ENCODE measurements at places on chromosomes 12 and 14.
A peak's percentile ranks its signal among the peaks of the same experiment; 100 is the strongest.

- DNase-seq = no peak
Observed at GRCh38 chr14:39974036-39974435, 541.8 kb upstream of the FBXO33 start.

GRCh38 chr12:116599285-116600136 lies 40.3 kb downstream of the MAP1LC3B2 start:
- peak; percentile 89 for DNase-seq

GRCh38 chr14:99892406-99892805 lies 99.2 kb downstream of the EML1 start:
- DNase-seq = no peak

DNA sequence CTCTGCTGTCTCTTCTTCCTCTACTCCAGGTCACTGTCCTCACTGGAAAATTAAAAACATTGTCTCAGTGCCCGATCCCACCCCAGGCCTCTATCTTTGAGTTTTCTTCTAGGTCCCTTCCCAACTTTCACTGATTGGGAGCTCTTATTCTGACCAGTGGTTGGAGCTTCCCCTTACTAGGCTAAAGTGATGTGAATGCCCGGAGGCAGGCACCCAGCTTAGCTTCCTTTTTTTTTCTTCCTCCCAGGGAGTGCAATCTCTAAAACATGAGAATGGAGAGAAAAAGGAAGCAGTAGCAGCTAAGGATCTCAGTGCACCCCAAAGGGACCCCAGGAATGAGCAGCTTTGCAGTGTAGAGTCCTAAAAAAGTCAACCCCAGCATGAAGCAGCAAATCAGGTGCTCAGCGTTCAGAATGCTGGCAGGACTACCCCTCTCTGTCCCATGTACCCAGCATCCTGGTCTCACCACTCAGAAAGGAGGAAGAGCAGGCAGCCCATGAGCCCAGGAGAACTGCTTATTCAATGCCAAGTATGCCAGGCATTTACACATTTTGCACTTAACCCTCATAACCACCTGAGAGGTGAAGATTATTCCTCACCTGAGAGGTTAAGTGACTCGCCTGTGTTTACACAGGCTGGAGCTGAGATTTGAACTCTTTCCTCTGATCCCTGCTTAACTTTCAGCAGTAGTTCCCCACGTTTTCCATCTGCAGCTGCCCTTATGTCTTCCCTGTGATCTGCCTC lies 146.2 kb upstream of the PWP1 start:
- DNase-seq = no peak

- DNase-seq = no peak
Observed at GRCh38 chr12:31317471-31318395, 8.2 kb downstream of the SINHCAF start.

DNA sequence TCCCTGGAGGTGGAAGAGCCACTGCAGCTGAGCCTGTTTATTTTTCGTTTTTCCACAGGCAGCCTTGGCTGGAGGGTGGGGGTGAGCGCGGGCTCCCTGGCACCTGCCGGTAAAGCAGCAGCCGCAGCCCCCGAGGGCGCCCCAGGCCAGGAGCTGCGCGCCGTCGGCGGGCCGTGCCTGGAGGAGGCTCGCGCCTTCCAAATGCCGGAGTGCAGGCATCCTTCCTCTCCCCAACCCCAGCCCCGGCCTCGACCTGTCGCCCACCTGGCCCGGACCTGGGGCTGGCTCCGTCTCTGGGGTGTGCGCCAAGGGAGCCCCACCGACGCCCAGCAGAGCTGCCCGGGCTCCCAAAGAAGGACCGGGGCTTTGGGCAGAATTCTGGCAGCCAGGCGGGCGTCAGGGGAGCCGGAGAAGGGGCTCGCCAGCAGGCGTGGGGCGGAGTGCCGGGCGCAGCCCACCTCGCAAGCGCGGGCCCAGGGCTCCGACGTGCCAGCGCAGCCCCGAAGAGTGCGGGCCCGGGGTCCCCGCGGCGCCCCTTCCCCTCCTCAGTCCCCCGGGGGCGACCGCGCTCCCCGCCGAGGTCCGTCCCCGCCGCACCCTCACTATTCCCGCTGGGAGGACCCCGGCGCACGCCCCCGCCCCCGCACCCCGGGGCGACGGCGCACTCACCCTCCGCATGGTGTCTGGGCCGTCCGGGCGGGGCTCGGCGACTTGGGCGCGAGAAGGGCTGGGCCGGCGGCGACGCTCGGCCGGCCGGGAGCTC lies 130.3 kb downstream of the NDUFA12 start:
- DNase-seq = no peak

- DNase-seq = no peak
Observed at GRCh38 chr14:22375321-22375930, 213.6 kb downstream of the DAD1 start.

Data from left forelimb (tissue), 1 donor.